Stimulated activated CD8-positive, alpha-beta memory T cell treated with anti-CD3 and anti-CD28 coated beads, Interleukin-7, amount 100 ng/mL, for 4 hours (primary cell): ENCODE measurements at places on chromosomes 12 and 14.

DNA sequence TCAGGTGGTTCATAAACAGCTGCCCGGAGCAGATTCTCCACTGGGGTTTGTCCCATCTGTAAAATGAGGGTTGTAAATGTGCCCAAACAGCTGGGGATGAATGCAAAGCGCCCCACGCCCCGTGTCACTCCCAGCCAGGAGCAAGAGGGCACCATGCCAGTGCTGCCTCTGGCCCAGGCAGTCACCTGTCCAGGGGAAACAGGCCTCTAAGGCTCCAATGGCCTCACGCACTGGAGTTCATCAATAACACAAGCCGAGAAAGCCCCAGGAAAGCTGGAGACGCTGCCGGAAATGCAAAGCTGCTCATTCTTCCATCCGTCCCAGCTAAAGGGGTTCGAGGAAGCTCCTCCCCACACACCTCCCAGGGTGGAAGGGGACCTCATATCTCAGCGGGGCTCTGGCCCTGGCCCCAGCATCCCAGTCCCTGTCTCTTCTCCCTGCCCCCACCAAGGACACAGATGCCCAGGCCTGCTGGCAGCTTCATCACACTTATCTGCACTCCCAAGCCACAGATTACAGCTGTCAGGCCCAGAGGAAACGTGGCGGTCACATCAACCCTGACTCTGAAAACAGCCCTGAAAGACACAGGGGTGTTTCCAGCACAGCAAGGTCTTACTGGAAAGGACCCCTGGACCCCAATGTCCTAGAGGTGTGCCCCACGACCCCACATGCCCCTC lies 21.5 kb downstream of the SCARB1 start:
- no peak for DNase-seq

GRCh38 chr12:111597831-111598636 lies 1.1 kb downstream of the ATXN2 start:
- DNase-seq = no peak

DNA sequence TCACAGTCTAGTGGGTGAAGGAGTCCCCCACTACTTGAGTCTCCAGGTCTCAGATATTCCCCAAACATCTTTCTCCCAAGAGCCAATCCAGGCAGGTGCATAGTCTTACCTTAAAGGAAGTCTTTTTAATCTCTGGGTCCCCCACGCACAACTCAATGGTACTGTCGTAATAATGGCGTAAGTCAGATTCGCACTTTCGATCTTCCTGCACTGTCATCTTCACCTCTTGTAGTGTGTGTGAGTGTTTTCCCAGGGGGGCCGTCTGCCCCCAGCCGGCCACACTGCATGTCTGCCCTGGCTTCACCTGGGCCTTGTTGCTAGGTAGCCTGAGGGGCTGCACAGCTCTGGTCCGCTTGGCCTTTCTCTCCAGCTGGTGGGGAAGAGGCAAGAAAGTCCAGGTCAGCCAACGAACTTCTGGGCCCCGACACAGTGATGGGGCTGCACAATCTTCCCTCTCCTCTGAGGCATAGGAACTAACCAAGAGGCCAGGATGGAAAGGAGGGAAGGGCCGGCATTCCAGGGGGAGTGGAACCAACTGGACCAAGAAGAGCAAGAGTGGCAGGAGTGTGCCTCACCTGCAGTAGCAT lies 2.1 kb downstream of the GZMB start:
- DNase-seq = no peak

DNA sequence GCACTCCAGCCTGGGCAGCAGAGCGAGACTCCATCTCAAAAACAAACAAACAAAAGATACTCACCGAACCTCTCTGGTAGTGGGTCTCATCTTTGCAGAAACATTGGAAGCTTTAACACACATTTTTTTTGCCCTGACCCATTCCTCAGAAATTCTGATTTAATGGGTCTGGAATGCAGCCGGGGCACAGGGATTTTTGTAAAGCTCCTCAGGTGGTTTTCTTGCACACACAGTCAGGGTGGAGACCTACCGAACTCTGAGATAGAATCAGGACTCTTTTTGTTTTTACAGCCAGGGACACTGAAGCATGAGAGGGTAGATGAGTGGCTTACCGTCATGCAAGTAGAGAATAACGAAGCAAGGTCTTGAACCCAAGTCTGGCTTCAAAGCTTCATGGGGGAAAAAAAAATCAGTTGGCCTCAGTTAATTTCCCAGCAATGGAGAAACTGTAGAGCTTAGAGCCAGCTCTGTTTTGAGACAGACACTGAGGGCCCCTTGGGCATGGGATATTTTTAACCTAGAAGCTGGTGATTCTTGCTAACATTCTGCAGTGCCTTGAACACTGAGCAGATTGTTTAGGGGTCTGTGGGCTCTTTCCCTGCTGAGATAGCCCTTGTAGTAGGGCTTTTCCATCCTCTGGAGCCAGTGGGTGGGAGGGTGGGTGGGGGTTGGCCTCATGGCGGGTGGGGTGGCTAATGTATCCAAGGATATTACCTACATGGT lies 4.8 kb downstream of the RNU4-2 start:
- no peak for DNase-seq

DNA sequence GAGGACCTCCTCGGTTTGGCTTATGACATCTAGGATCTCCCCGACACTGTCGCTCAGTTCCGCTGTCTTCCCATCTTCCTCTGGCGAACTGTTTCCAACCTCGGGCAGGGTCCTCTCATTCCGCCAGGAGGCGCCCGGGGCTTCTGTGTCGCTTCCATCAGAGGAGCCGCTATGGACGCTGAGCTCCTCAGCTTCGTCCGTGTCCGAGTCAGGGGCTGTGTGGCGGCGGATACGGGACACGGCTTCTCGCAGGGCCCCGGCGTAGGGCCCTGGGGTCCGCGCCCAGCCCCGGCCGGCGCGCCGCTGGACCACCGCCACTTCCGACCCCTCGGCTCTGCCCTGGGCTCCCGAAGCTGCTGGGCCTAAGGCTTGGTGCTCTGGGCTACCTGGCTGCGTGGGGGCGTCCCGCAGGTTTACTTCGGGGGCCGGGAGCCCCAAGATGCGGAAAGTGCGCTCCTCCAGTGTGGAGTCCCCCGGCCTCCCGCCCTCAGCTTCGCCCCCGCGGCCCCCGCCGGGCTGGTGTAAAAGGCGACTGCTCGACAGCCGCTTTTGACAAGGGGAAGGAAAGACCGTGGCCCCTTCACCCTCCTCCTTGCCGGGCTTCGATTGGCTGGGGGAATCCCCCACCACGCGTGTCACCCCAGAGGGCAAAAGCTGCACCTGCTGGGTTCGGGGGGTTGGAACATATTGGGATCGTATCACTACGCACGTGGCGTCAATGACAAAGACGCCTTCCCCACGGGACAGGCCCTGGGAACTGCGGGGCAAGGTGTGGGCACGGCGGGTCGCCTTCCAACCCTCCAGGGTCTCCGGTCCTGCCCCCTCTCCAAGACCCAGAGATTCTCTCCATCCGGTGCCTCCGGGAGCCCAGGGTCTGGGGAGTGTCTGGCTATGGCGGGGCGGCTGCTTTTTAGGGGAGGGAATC lies 2.1 kb downstream of the DDN start:
- DNase-seq = no peak

- no peak for DNase-seq
Measured at GRCh38 chr12:109385339-109386058, 37.8 kb downstream of the MYO1H start.

DNA sequence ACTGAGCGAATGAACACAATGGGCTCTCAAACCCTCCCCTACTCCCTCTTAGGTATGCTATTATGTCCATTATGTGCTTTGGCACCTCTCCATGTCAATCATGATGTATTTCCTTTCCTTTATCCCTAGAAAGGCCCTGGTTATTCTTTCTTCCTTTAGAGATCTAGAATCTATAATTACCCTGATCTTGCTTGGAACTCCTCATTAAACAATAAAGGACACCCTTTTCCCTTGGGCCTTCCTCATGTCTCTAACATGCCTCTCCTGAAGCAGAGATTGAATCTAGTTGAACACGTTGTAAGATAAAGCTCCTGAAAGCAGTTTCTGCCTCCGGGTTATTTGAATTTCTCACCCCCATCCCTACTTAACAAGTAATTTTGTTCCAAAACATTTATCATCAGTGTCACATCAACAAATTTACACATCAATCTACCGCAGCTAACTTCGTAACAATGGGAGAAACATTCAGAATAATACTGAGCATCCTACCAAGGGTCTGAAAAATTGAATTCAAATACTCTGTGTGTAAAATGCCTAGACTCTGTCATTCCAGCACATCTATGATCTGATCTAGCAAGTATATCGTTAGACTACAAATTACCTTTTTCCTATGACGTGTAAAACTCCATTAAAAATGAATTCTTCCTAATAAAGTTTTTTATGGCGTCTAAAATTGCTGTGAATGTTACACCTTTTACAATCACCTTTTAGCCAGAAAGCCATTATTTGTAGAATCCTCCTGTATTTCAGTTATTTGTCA lies 5.4 kb downstream of the USP44 start:
- no peak for DNase-seq

DNA sequence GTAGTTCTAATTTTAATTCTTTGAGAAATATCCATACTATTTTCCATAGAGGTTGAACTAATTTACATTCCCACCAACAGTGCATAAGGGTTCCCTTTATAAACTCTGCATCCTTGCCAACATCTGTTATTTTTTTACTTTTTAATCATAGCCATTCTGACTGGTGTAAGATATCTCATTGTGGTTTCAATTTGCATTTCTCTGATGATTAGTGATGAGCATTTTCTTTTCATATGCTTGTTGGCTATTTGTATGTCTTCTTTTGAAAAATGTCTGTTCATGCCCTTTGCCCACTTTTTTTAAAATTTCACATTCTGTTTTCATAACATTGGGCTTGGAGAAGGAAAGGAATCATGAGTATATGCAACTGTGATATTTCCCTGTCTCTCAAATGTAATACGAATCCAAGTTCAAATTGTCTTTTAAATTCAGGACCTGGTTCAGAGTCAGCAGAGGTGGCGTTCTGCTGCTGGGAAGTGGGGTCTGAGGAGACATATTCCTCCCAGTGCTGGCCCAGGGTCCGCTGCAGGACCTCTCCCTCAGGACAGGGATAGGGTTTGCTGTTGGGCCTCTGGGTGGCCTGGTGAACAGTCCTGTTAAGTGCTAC lies 81.2 kb upstream of the ETV6 start:
- DNase-seq = no peak

DNA sequence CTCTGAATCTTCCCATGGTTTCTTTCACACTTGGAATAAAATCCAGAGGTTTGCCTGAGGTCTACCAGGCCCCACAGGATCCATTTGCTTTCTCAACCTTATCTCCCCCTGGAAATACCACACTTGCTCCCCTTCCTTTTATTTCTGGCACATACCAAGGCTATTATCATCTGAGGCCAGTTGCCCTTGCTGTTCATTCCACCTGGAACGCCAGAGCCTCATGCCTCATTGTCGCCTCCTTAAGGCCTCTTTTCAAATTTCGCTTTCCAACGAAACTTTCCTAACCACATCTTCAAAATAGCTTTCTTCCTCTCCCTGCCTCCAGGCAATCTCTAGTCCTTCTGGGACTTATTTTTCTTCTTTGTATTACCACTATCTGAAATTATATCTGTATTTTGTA lies 11.2 kb upstream of the LRIG3 start:
- no peak for DNase-seq

- no peak for DNase-seq
Measured at GRCh38 chr12:115411121-115411520, 727.1 kb upstream of the TBX3 start.

- no peak for DNase-seq
Measured at GRCh38 chr12:94718114-94718513, 67.8 kb upstream of the TMCC3 start.

- no peak for DNase-seq
Measured at GRCh38 chr14:69710378-69710777, 56.6 kb upstream of the SRSF5 start.

GRCh38 chr14:73723797-73724661 lies 9.8 kb upstream of the PNMA1 start:
- no peak for DNase-seq

GRCh38 chr12:100372853-100373640 lies 16.2 kb downstream of the SLC17A8 start:
- DNase-seq = no peak

DNA sequence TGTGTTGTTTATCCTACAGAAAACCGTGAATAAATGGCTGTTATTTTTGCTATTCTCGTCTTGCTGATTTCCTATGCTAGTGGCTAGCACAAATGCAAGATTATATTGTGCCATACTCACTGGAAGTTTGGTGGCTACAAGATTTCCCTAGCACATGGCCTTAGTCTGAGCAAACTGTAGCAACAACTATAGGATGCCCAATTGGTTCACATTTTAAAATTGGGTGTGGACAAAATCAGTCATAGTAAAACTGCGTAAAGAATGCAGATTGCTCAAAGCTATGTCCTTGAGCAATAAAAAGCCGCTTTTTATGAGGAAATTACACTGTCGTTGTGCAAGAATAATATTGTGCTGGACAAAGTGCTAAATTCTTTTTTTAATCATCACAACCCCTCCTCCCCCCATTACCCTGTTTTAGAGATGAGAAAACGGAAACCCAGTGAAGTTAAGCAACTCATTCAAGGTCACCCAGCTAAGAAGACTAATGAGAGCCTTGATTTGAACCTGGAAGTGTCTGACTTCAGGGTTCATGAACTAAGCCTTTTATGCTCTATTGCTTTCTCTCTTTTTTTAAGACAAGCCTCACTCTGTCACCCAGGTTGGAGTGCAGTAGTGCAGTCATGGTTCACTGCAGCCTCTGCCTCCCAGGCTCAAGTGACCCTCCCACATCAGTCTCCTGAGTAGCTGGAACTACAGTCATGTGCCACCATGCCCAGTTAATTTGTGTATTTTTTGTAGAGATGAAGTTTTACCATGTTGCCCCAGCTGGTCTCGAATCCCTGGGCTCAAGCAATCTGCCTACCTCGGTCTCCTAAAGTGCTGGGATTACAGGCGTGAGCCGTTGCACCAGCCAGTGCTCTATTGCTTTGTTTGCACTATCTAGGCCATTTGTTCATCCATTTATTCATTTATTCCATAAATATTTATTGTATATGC lies 73.6 kb downstream of the SRGAP1 start:
- no peak for DNase-seq

DNA sequence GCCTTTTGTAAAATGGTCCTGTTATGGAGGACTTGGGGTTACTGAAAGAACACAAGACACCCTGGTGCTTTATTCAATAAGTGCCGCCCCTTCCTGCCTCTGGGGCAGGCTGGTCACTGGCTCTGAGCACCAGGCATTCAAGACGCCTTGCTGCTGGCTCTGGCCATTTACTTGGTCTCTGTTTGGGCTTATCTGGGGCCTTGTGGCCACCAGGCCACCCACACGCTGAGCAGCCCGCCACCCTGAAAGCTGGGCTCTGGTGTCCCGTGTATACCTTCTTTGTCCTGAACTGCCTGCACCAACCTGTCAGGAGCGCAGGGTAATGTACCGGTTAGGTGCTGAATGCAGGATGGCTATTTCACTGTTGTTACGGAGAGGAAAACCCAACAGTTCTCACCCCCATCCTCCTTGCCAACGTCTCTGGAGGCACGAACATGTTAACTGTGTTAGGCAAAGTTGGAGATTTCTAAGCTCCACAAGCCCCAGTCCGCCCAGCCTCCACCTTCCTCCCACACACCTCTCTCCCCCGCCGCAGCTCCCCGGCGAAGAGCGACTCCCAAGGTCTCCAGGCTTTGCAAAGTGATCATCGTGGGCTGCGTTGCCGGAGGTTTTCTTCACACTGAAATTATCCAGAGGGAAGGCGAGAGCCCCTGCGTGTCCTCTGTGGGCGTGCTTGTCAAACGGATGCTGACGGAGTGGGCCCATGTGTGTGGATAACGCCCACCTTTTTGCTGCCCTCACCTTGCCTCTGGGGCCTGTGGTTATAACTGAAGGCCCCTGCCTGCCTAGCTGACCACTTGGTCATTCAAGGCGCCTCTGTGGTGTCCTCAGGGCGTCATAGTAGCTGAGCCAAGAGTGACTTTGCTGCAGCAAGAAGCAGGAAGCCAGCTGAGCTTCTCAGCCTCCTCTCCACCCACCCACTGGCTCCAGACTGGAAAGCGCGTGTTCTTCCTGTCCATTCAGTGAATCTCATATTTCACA lies 18.8 kb upstream of the BEGAIN start:
- DNase-seq = no peak
